Activated CD4-positive, alpha-beta T cell treated with anti-CD3 and anti-CD28 coated beads for 48 hours (primary cell): ENCODE measurements at places on chromosomes 6 and 20.

- no peak for DNase-seq
Measured at GRCh38 chr6:5427586-5427985, 166.3 kb downstream of the FARS2 start.

DNA sequence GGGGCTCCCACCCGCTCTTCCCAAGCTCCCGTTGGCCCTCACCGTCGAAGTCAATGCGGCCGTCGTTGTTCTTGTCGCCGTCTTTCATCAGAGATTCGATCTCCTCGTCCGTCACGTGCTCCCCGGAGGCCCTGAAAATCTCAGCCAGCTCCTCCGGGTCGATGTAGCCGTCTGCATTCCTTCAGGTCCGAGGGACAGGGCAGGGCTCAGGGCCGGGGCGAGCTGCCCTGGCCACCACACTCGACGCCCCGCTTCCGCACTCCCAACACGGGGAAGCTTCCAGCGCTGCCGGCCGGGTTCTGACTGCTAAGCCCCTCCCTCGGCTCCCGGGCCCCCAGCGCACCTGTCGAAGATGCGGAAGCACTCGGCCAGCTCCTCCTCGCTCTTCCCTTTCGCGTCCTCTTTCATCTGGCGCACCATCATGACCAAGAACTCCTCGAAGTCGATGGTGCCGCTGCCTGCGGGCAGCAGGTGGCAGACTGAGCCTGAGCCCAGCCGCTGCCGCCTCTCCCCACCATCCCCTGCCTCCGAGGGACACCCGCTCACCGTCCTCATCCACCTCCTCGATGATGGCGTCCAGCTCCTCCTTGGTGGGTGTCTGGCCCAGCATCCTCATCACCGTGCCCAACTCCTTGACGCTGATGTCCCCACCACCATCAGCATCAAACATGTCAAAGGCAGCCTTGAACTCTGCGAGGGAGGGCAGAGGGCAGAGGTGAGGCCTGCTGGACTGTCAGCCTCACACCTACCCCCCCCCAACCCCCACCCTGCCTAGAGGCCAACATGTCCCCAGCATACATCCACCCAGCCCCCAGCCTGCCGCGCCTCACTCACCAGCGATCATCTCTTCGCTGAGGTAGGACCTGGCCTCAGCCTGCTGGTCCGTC lies 2.9 kb downstream of the TNNC2 start:
- DNase-seq = peak; percentile 70

GRCh38 chr6:28979679-28980078 lies 25.4 kb downstream of the ZNF311 start:
- no peak for DNase-seq

DNA sequence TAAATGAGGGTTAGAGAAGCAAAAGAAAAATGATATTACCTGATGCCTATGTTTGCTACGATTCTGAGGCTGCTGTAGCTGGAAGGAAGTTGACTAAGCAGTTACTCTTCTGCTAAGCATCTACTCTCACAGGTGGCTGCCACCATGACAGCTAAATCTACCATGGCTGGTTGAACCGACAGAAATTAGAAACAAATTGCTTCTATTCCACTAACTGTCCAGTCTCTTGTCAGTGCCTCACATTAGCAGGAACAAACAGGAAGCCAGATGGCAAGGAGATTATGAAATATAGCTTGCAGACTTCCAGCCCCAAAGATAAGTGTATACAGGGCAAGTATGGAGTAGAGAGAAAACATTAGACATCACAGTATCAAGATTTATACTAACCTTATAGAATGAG lies 59.4 kb upstream of the TMEM200A start:
- no peak for DNase-seq

DNA sequence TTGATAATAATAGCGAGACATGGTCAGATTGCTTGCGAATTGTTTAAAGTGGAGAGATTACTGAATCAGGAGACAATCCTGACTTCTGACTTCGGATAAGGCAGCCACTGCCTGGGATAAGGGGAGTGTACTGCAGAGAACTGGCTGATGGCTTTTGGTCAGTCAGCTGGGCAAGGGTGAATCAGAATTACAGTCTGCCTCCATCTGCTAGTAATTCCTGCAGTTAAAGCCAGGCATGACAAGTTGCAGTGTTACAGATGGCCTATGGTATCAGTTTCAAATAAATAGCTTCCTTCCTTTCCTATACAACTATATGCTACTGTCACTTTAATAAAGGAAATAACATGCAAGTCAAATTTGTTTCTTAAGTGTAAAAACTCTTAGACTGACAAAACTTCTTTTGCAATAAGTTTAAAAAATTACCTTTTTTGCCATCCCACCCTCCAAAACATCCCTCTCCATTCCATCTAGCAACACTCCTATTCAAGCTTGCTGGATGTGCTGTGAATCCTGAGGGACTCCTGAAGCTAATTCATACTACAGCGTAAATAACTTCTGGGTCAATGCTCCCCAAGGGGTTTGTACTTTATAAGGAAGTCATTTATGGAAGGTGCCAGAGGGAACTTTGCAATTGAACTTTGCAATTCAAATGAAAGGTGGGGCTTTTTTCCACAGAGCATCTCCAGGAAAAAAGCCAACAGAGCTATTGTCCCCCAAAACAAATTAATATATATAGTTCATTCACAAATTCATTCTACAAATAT lies 245.2 kb downstream of the ADGRB3 start:
- DNase-seq = no peak

DNA sequence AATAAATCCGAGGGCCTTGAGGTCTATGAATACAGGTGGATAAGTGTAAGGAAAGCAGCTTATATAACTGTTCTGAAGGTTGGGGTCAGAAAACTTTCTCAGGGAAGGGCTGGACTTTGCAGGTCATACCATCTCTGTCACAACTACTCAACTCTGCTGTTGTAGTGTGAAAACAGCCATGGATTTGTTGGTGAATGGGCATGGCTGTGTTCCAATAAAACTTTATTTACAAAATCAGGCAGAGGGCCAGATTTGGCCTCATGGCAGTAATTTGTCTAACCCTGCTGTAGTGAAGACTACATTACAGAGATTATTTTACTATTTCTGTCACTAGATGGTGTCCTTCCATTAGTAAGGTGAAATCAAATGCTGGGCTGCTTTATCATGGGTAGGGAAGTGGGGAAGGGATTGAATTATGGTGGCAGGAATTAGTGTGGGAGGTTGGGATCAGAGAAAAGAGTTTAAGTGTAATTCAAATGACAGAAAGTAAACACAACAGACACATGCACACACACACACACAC lies 409.6 kb upstream of the CHD6 start:
- DNase-seq = no peak

- no peak for DNase-seq
Measured at GRCh38 chr6:128149796-128150195, 248.9 kb upstream of the THEMIS start.

- no peak for DNase-seq
Measured at GRCh38 chr6:145530454-145530853, 204.9 kb downstream of the EPM2A start.

- no peak for DNase-seq
Measured at GRCh38 chr6:33116417-33116816, 40.6 kb downstream of the HLA-DPB1 start.

DNA sequence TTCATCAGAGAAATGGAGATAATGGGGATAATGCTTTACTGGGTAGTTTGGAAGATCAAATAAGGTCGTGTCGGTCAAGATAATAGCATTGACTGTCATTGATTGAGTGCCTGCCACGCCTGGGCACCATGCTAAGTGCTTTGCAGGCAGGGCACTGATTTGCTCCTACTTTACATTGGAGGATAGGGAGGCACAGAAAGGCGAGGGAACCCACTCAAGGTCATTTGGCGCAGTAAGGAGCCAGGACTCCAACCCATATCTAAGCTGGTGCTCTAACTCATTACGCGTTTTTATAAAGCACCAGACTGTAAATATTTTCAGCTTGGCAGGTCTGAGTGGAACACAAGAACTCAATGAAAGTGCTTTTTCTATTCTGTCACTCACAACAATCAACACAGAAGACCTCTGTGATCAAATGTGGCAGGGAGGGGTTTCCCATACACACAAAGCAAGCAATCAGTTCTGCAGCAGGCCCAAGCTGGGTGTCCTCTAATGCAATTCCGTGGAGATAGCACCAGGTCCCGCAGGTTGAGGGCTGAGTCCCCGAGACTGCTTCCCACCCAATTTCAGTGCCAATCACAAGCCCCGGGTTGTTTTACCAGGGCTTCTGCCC lies 373.6 kb downstream of the CDH26 start:
- no peak for DNase-seq

DNA sequence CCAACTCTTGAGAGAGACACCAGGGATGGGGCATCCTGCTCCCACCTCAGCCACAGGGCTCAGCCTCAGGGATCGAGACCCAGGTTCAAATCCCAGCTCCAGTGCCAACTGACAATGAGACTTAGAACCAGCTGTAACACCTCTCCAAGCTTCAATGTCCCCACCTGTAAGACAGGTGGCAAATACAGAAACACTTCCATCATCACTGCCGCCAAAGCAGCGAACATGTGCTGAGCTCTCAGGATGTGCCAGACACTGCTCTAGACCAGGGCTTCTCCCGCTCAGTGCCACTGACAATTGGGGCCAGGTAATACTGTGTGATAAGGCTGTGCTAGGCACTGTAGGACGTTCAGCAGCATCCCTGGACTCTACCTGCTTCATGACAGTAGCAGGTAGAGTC lies 22.1 kb downstream of the PREX1 start:
- no peak for DNase-seq

- DNase-seq = no peak
Measured at GRCh38 chr20:17856024-17856564, 112.5 kb downstream of the SNX5 start.

DNA sequence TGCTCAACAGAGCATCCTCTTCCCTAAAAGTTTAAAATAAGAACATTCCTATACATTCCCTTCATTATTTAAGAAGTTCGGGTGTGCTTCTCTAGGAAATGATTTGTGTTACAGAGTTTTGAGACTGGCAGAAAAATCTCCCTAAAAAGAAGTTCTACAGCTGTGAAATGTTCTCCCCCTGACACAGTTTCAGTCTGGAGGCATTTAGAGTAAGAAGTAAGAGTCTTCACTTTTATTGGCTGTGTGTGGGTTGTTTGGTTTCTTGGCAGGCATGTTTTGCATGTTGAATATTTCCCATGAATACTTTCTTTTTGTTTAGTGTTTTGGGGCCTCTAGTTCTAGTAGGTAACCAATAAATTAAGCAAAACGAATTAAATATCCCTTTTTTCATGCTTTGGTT lies 195.9 kb downstream of the TENT5A start:
- DNase-seq = no peak

GRCh38 chr20:1491860-1492642 lies 831 bp upstream of the SIRPB2 start:
- DNase-seq = no peak

- no peak for DNase-seq
Measured at GRCh38 chr6:119443993-119444641, 94.6 kb upstream of the MAN1A1 start.

GRCh38 chr6:90083891-90084290 lies 189.6 kb downstream of the GJA10 start:
- peak; percentile 62 for DNase-seq

DNA sequence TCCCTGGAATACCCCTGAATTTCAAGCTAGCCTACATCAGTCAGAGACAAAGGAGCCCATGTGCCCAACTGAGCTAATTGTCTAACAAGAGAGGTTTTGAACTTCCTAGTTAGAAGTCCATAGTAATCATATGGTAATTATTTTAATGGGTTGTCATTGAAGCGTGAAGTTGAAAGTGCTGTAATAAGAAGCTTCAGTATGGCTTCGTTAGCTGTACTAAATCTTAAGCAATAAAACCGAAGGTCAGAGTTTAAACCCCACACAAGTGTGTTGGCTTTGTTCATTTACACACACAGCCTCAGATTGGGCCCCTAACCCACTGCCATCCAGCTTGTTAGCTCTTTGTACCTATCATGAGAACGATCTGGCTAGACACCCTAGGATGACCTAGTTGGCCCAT lies 195.6 kb upstream of the RIN2 start:
- DNase-seq = no peak

- DNase-seq = no peak
Measured at GRCh38 chr6:116973976-116974375, 96.9 kb downstream of the RFX6 start.

GRCh38 chr20:23147964-23148730 lies 62.0 kb upstream of the CD93 start:
- DNase-seq = peak; percentile 62

DNA sequence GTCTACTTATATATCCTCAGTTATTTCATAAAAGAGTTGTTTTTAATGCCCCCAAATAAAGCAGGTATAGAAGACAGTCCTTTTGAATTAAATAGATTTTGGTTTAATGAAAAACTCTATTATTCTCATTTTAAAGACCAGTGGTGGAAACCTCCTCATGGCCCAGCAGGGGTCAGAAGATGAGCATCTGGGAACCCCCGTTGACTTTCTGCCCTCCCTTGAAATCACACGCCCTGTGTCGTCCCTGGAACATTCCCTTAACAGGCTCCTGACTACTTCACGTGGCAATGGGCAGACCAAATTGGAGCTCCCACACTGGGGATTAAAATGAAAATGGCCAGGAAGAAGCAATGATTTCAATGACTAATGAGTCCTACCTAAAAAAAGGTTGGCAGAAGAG lies 220.9 kb downstream of the KIF16B start:
- no peak for DNase-seq

DNA sequence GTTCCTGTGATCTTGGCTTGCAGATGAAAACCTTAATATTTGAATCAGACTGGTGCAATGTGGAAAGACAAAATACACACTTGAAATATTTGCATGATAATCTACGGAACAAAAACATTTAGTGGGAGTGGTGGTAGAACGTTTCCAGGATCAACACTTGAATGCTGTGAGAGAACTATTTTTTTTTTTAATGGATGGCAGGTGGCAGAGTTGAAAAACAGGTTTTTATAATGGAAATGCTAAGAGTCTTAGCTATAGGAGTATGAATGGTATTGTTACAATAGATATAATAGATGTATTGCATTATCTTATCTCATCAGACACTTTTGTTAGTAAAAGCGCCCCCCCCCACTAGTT lies 49.2 kb downstream of the CDKAL1 start:
- no peak for DNase-seq

DNA sequence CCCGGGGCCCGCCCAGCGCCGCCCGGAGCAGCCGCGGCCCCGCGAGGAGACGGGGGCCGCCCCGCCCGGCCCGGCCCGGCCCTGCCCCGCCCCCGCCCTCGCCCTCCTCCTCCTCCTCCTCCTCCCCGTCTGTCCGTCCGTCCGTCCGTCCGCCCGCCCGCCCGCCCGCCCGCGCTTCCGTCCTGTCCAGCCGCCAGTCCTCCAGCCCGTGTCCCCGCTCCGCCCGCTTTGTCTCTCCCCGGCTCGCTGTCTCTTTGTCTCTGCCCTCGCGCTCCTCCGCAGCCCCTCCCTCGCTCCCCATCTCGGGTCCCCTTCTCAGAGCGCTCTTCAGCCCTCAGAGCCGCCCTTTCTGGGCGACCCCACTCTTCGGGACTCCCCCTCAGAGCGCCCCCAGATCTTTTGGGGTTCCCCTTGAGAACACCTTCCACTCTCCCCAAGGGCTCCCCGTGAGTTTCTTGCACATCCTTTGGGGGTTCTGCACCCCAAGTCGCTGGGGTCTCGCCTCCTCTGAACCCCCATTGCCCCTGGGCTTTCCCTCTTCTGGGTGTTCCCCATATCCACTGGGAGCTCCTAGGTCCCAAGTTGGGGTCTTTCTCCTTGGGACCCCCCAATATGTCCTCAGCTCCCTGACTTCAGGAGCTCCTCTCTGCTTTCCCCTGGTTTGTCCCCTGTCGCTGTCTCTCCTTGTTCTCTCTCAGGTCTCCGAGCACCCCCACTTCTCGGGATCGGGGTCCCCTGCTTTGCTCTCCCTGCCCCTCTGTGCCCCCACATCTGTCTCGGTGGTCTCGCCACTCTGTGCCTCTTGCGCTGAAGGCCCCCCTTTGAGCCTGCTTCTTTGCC lies 79.5 kb upstream of the MYL9 start:
- DNase-seq = peak; percentile 48

- no peak for DNase-seq
Measured at GRCh38 chr20:39576771-39577170, 614.6 kb downstream of the DHX35 start.
